Naive B cell (primary cell): ENCODE measurements at places on chromosomes 5 and 9. TPM values are rescaled to one million over a fixed set of nuclear protein-coding genes. Genes with fewer than 3 reads are reported as not detected.

DNA sequence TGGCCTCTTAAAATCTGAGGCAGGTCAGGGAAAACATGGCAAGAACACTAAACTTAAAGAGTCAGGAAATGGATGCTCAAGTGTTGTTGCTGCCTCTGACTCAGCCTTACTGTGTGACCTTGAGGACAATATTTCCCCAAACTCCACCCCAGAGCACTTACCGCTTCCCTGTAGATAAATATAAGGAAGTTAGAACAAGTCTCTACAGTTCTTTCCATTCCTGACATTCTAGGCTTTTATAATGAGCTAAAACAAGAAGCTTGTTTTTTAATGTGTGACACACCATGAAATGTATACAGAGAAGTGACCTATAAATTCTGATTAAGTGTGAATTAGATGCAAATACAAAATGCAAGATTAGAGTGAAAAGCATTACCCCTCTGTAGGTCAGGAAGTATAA, 129.3 kb downstream of the GRIA1 start:
- no peak for DNase-seq

RASGRF2 gene
- polyA plus RNA-seq, result not detected

- DNase-seq, result no peak
Observed at GRCh38 chr9:81542118-81542889, 147.0 kb downstream of the TLE1 start.

DNA sequence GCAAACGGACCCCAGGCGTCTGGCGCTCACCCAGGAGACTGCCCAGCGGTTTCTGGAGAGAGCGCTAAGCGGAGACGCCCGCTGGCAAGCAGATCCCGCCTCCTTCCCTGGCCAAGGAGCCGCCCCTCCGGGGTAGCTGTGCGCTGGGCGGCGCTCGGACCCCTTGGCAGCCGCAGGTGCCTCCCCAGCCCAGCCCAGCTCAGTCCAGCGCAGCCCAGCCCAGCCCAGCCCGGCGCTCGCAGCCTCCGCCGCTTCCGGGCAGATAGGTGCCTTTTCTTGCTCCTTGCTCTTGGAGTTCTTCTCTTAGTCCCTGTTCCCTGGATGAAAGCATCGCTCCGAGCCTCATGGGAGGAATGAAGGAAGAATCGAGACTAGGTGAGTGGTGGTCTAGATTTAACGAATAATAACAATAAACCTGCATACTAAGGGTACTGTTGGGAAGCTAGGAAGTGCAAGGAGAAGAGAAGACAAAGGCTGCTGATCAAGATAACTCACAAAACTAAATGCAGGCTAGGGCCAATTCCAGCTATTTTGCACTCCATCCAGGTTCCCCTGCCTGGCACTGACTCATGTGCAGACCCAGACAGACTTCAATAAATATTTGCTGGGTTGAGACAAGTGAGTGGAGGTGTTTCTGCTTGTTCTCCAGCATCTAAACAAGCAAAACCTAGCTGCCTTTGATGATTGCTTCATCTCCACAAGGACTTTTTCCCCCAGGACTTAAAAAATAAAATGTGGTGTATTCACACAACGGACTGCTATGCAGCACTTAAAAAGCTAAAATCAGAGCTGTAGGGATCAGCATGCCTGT, at the start of gene STK32A:
TSS of gene STK32A (plus strand) at position 202 of the 811 bp plus-strand sequence. CDS start 4,609 bp downstream, outside the sequence.
- DNase-seq, result no peak

DAB2 gene
- polyA plus RNA-seq, result 2.0 TPM
